ENCODE measurements at places on chromosomes 5 and 9.

- DNase-seq, result no peak
Measured at GRCh38 chr9:110073356-110073905, 134.5 kb downstream of the C9orf152 start.

- no peak for DNase-seq
Measured at GRCh38 chr9:14434158-14434504, 120.2 kb upstream of the NFIB start.

- no peak for DNase-seq
Measured at GRCh38 chr9:89527084-89527483, 29.2 kb upstream of the SEMA4D start.

DNA sequence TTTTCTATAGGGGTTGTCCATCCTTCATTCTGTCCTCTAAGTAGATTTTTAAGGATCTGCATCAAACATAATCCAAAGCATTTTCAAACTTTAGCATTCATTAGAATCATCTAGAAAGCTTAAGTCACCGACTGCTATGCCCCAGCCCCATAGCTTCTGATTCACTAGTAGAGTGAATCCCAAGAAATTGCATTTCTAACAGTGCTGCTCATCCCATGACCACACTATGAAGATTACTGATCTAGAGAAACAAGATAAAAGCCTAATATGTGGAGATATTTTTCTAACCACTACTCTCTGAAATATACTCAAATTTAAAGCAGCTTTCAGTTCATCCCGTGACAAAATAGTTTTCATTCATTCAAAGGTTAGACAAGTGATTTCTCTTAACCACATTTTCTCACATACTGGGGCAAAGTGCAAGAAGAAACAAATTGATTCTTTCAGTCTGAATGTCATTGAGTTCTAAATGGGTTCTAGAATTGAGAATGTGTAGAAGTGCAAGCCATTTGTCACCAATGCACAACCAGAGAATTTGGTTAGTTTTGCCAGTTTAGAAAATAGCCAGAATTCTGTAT is 286.9 kb upstream of the CD180 start:
- no peak for DNase-seq

GRCh38 chr5:120254385-120254784 is 209.7 kb upstream of the PRR16 start:
- no peak for DNase-seq

DNA sequence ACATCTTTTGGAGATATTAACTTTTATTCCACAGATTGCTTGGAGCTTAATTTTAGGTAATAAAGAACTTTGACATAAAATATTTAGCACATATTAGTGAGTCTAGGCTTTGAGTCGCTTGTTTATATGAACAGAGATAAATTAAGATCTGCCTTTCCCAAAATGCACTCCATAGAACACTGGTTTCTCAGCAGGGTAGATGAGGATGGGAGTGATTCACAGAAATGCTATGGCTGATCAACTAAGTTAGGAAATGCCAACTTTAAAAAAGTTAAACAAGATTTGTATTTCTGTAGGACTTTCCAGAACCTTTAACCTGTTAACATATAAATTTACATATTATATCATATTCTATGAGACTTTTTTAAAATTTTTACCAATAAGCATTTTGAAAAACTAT is 65.2 kb downstream of the STARD4 start:
- DNase-seq, result no peak

DNA sequence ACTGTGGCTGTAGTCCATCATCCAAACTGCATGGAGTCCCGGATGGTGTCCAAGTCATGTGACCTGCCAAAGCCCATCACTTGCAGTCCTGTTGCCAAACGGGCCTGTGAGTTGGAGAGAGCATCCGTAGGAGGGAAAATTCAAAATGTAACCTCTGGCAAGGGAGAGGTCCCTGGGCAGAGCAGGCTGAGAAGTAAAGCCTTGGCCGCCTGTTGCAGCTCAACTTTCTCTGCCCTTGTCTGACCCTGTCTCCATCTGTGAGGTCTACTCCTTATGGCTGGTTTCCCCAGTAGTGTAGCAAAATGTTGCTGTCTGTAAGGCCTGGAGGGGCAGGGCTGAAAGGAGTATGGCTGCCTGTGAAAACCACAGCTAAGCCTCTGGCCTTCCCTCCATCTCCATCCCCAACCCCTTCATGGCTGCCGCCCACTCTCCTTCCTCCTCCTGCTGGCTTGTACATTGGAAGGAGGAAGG is 163.5 kb downstream of the SEMA6A start:
- no peak for DNase-seq

DNA sequence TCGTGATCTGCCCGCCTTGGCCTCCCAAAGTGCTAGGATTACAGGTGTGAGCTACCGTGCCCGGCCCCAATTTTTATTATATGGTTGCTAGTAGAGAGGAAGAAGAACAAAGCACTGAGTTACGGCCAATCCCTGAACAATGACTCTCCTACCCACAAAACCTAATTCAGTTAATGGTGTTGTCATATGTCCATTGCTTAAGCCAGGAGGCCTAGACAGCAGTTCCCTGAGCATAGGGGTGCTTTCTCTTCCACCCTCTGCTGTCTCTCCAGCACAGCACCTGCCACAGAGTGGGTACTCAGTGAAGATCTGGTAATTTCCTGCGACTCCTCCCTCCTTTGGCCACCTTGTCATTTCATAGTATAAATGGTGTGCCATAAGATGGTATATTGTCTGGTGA is 21.4 kb upstream of the LTC4S start:
- DNase-seq, result no peak

- no peak for DNase-seq
Measured at GRCh38 chr9:104883169-104883568, 44.8 kb downstream of the ABCA1 start.

DNA sequence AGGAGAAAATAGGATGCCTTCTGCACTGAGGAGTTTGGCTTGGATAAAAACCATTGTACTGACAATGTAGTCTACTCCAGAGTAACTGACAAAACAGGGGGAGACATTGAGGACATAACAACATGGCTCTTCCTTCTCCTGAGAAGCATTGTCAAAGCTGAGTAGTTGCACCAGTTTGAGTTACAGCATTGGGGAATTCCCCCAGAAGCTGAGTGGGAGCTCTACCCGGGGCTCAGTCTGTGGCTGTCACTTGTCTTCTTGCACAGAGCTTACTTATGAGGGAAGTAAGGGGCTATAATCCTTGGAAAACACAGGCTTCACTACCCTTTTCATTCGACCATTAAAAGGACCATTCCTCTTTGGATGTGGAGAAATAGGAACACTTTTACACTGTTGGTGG is 21.2 kb downstream of the HSPB3 start:
- no peak for DNase-seq

DNA sequence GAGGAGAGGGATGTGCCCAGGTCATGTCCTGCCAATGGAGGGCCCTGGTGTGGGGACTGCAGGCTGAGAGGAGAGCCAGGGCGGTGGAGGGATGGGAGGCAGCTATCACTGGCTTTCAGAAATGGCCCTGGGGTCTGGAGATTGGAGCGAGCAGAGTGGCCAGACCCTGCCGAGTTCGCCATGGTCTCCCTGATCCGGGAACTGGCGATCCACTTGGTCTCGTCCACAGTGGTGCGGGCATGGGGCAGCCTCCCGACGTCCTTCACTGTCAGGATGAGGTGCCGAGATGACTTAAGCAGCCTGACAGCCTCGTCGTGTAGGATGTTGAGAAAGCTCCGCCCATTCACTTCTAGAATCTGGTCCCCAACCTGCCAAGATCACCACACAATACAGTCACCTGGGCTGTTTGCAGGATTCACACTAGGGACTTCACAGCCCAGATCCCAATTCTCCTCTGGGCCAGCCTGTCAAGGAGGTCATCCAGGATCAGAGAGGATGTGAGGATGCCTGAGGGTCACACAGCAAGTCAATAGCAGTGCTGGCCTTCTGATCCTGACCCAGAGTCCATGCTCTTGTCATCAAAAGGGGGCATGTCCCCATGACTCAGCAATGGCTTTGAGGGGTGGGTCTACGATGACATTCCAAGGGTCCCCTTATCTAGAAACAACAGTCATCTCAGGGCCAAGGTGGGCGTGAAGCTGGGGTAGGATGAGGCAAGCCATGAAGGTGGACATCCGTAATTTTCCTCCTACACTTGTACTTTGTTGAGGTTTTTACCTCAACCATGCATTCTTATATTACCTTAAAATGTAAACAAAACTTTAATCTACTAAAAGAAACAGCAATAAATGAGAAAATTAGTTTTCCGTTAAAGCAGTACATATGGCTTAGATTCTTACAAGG is 38.5 kb upstream of the AKNA start:
- no peak for DNase-seq

DNA sequence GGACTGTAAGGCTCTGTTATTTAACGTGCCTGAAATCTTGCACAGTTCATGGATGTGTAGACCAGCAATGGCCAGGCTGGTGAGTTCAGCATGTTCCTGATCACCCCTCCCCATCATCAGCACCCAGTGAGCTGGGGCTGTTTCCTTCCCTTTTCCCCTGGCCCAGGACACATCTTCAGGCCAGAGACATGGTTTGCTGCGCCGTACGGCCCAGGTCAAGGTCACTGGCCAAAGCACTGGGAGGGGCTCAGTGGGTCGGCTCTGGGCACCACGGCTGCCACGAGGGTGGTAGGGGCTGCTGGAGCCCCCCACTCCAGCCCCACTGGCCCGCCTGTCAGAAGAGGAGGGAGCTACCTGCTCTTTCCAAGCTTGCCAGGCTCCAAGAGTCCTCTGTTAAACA is 55.9 kb downstream of the SEMA4D start:
- DNase-seq, result no peak

GRCh38 chr5:75461679-75462078 is 49.8 kb downstream of the CERT1 start:
- no peak for DNase-seq

Measured in effector memory CD8-positive, alpha-beta T cell (primary cell).